Memory B cell (primary cell): ENCODE measurements at places on chromosomes 13 and 19.

- no peak for DNase-seq
Measured at GRCh38 chr13:97749174-97749573, 204.3 kb upstream of the IPO5 start.

- peak; percentile 7 for DNase-seq
Measured at GRCh38 chr19:39996218-39996810, 546 bp upstream of the ZNF546 start.

DNA sequence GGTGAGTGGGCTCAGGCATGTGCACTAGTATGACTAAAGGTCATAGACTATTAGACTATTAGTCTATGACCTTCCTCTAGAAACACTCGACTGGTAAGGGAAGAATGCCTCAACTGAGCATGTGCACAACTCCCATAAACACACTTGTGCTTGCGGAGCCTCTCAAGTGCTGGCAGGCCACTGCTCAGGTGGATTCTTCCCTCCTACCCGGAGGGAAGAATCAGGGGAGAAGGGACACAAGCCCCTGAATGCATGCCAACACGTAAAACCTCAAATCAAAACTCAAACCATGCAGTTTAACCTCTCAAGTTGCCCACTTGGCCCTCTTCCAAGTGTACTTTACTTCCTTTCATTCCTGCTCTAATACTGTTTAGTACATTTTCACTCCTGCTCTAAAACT is 287.6 kb upstream of the SGCG start:
- DNase-seq = no peak

DNA sequence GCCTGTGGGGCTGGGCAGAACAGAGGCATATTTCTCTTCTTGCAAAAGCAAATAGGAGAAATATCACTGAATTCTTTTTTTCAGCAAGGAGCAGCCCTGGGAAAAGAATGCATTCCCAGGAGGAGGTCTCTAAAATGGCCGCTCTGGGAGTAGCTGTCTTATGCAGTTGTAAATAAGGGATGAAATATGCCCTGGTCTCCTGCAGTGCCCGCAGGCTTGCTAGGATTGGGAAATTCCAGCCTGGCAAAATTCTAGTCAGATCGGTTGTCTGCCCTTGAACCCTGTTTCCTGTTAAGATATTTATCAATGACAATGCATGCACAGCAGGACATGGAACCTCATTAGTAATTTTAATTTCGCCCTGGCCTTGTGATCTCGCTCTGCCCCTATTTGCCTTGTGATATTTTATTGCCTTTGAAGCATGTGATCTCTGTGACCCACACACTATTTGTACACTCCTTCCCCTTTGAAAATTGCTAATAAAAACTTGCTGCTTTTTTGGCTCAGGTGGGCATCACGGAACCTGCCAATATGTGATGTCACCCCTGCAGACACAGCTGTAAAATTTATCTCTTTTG is 1993.2 kb downstream of the PCDH9 start:
- no peak for DNase-seq

GRCh38 chr13:98632961-98633360 is 56.1 kb upstream of the STK24 start:
- DNase-seq = no peak

GRCh38 chr19:47315125-47315821 is 5.6 kb downstream of the C5AR1 start:
- DNase-seq = no peak

- DNase-seq = no peak
Measured at GRCh38 chr13:36862722-36863121, 43.7 kb downstream of the RFXAP start.

GRCh38 chr13:76667551-76667950 is 218.7 kb downstream of the KCTD12 start:
- no peak for DNase-seq

- no peak for DNase-seq
Measured at GRCh38 chr13:35964863-35965180, 166.4 kb downstream of the DCLK1 start.

- no peak for DNase-seq
Measured at GRCh38 chr13:40916207-40916998, 102.7 kb downstream of the ELF1 start.

DNA sequence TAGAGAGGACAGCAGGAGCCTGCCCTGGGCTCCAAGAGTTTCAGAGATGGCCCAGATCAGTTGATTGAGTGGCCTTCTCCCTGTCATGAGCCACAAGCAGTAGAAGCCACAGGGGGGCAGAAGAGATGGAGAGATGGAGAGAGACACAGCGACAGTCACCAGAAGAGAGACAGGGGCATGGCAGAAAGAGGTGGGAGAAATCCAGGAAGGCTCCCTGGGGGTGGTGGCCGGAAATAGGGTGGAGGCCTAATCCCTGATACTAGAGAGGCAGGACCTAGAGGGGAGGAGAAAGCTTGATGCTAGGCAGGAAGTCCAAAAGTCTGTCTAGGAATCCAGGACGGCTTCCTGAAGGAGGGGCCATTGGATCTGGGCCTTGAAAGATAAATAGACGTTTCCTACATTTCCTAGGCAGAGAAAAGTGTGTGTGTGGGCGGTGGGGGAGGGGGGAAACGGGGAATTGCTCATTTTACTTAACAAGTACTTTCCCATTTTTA is 9.6 kb upstream of the TPM4 start:
- peak; percentile 34 for DNase-seq

- DNase-seq = no peak
Measured at GRCh38 chr19:9720541-9720940, 45.6 kb upstream of the ZNF562 start.

GRCh38 chr13:28128030-28128429 is 10.3 kb upstream of the PAN3 start:
- no peak for DNase-seq

DNA sequence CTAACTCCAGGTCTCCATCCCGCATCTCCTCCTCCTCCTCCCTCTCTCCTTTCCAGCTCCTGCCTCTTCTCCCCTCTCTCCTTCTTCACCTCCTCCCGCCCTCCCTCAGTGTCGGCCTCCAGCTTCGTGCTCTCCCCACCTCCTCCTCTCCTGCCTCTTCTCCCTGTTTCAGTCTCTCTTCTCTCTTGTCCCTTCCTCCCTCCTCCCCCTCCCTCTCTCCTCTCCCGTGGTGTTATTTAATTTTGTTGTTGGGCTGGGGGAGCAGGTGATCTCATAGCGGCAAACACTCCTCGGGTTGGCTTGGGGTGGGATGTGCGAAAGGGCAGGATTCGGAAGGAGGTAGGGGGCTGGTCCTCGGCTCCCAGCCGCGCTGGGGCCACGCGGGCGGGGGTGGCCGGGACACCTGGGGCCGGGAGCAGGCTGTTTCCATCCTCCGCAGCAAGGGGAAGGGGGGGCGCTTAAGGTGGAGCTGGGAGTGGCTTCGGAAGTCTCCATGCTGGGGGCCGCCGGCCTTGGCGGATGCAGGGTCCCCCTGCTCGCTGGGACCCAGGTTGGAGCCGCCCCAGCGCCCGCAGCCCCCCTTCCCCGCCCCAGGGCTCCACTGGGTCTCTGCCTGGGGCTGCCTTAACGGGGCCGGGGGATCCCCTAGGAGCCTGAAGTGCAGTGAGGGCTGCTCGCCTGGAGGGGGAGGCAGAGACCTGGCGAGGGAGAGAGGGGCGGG is at the start of gene CA11:
CA11 (minus strand) TSS at position 187 of the 721 bp plus-strand sequence. CDS start 555 bp downstream, outside the sequence.
- DNase-seq = peak; percentile 93

- DNase-seq = no peak
Measured at GRCh38 chr13:86185636-86186035, 386.4 kb upstream of the SLITRK6 start.

GRCh38 chr13:106915146-106915545 is 347.2 kb upstream of the ARGLU1 start:
- no peak for DNase-seq

GRCh38 chr13:51286135-51287002 is 53.1 kb upstream of the SERPINE3 start:
- peak; percentile 71 for DNase-seq

GRCh38 chr13:90238413-90238812 is 1109.1 kb upstream of the MIR17HG start:
- DNase-seq = no peak

- DNase-seq = no peak
Measured at GRCh38 chr19:21611659-21612402, 106.4 kb downstream of the ZNF429 start.

DNA sequence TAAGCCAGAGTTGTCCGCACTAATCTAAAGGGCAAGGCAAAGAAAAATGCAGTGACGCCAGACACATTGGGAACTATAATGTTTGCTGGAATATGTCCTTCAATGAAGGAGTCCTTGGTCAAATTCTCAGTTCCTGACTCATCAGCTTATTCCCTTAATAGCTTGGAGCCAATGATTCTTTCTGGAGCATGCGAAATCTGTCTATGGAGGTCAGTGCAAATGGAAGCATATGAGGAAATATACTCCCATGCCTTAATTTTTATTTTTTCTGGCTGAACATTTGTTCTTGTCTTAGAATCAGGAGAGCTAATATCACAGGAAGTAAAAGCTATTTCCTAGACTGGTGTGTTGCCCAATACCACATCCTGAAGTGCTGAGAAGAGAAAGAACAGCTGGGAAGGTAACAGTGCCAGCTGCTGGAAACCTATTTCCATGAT is 289.8 kb upstream of the SPRY2 start:
- DNase-seq = no peak

DNA sequence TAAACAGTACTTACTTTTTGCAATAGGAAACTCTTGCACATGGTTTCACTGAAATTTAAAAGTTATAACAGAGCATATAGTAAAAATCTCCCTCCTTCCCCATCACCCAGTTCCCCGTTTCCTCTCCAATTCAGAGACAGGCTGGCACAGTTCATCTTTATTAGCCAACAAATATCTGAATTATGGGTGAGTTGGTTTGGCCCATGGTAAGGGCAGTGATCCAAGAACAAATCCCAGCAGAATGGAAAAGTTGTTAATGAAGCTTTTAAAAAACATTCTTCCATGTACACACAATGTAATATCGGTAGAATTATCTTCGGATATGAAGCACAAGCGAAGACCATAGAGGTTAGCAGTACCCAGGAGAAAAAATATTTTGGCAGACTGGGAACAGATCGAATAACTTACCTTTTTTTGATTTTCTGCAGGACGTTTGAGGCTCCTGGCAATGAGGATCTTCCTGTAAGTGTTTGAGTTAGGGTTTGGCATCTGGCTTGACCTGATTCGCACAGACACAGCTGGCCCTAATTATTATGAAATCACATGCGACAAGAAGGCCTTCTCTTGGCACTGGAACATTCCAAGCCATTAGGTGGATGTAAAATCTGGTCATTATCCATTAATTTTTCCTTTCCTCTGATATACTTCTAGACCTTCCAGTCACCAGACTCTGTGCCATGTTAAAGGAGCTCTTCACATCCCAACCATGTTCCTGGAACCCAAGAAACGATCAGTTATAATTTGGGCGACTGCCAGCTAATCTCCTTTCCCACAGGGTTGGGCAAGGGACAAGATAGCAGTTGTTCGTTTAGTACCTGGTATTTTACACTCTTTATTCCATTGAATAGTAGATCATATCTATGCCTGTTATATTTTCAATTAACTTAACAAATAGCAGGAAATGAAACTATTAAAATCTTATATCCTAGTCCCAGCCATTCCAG is 139.4 kb upstream of the TSC22D1 start:
- DNase-seq = no peak

DNA sequence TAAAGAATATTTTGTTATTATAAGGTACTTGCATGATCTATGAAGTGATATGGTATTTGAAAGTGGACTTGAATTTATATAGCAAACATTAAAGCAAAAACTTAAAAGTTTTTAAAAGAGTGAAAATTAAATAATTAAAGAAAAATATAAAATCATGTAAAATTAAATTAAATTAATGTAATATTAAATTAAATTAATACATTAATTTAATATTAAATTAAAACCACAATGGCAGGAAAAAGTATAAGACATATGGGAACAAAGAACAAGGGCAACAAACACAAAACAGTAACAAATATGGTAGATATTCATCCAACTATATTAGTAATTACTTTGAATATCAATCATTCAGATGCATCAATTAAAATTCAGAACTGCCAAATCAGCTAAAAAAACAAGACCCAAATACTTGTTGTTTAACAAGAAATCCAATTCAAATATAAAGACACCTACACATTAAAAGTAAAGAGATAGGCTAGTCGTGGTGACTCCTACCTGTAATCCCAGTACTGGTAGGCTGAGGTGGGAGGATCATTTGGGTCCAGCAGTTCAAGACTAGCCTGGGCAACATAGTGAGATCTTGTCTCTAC is 992.2 kb upstream of the MIR17HG start:
- no peak for DNase-seq

GRCh38 chr19:51122112-51122981 is 2.4 kb upstream of the SIGLEC9 start:
- DNase-seq = no peak
